ENCODE measurements at places on chromosomes 2 and 18.

DNA sequence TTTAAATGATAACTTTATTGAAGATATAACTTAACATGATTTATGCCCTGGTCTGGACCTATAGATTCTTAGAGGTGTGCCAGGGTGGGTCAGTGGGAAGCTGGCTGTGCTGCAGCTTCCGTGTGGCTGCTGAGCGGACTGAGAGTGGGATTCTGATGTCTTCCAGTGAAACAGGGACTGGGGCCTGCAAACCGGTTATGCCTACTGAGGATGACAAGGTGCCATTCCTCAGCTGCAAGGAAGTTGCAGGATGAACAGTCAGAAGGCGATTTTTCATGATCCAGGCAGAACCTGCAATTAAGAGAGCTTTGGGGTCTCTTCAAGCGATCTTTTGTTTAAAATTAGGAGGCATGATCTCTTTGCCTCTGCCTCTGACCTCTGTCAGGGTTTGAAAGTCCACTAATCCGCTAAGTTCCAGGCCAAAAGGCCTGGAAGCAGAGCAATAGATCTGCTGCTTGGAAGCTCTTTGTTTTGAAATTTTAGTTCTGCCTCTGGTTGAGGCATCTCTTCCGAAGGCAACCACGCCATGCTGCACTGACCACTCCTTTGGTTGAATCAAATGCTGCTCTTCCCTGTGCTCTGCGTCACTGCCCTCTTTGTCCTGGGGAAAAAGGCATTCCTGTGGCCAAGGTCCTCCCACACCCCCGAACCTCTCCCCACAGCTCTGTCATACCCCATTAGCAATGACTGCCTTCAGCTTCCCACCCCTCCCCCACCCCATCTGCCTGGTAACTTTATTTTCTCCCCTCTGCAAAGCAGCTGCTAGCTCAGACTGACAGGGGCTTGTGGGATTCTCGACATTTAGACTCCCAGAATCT lies 2.0 kb downstream of the TMEM169 start:
- DNase-seq: no peak

DNA sequence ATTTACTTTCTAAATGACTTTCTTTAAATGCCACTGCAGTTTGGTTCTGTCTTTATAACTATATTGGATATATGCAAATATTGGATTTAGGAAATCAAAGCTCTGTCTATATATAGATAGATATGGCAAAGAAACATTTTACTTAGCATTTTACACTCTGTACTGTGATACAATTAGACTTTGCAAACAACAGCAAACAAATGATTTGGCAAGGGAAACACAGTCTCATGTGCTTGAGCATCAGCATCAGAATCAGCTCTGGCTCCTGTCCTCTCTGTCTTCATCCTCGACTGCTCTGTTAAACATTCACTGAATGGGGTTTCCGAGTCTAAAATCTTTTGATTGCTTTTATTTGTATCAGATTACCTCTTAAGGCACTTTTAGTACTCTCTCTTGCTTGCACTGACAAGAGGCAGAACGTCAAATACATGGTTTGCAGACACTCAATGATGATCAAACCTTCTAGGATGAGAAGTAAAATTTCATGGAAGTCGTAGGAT lies 176.8 kb upstream of the LRP1B start:
- no peak for DNase-seq

DNA sequence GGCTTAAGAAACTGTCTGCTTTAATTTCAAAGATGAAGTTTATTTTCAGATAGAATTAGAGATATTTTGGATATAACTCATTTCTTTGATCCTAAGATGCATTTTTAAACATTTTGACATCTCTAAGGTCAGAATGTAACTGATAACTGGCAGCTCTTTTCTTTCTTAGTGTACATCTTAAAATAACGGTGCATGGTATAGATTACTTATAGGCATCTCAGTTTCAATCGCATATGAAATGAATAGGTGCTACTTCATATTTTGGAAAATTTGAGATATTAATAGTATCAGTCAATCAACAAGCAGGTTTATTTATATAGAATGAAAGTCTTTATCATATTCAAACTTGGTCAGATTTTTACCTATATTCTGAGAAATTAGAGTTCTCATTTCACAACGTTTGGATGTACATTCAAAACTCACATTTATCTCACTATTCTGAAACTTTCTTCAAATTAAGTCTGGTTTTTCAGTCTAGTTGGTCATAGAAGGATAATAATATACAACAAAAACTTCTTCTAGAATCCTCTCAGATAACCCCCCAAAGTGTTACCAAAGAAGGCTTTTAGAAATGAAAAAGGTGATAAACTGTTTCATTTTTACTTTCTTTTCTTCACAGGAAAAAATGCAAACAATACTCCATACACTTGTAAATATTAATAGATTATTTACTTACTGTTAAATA lies 122.8 kb upstream of the WDSUB1 start:
- no peak for DNase-seq

- no peak for DNase-seq
Observed at GRCh38 chr2:95289253-95289652, 7.9 kb upstream of the KCNIP3 start.

DNA sequence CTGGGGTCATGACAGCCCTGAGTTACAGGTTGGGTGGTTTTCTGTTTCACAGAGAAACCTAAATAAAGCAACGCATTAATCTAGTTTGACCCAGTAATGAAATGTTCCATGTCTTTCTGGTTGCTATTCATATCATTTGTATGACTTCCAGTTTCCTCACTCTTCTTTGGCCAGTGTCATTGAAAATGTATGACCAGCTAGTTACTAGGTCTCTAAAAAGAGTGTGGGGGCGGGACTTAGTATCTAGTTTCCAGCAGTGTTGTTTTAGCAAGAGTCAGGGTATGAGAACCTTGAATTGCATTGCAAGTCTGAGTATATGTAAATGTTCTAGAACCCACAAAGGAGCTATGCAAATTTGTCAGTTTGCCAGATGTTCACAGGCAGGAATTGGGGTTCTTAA lies 47.7 kb downstream of the SLC9A2 start:
- DNase-seq: no peak

- no peak for DNase-seq
Observed at GRCh38 chr2:119536211-119536610, 8.0 kb upstream of the CFAP221 start.

- no peak for DNase-seq
Observed at GRCh38 chr2:83901317-83901716, 557.8 kb downstream of the SUCLG1 start.

- no peak for DNase-seq
Observed at GRCh38 chr2:190410166-190410565, 2.0 kb downstream of the MFSD6 start.

- no peak for DNase-seq
Observed at GRCh38 chr2:160534996-160535395, 41.4 kb upstream of the RBMS1 start.

DNA sequence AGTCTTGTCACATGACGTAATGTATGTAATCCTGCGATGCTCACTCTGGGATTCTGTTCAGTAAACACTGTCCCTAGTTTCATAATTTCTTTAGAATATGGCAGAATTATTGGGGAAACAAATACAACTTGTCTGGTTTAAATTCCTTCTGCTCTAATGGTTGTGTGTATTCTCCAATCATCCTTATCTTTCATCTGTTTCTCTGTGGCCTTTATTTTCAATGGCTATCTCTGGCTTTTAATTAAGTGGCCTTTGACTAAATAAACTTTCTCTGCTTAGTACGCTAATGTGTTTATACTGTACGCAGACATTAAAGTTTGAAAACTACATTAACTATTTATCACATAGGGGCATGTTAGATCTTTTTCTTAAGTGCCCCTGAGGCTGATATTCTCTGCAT lies 40.9 kb downstream of the CDH7 start:
- DNase-seq: no peak

DNA sequence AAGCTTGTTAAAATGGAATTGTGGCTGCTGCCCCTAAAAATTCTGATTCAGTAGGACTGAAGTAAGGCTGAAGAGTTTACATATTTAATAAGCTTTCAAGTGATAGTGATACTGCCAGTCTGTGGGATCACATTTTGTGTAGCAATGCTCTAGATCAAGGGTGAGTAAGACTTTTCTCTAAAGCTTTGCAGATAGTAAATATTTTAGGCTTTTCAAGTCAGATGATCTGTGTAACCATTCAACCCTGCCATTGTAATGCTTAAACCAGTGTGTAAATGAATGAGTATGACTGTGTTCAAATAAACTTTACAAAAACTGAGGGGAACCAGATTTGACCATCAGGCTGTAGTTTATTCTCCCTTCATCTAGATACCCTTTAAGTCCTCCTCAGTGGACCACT lies 92.7 kb downstream of the PIK3C3 start:
- no peak for DNase-seq

- no peak for DNase-seq
Observed at GRCh38 chr2:60961457-60961856, 56.1 kb upstream of the PEX13 start.

- peak; percentile 18 for DNase-seq
Observed at GRCh38 chr2:157420771-157421323, 23.0 kb downstream of the CYTIP start.

DNA sequence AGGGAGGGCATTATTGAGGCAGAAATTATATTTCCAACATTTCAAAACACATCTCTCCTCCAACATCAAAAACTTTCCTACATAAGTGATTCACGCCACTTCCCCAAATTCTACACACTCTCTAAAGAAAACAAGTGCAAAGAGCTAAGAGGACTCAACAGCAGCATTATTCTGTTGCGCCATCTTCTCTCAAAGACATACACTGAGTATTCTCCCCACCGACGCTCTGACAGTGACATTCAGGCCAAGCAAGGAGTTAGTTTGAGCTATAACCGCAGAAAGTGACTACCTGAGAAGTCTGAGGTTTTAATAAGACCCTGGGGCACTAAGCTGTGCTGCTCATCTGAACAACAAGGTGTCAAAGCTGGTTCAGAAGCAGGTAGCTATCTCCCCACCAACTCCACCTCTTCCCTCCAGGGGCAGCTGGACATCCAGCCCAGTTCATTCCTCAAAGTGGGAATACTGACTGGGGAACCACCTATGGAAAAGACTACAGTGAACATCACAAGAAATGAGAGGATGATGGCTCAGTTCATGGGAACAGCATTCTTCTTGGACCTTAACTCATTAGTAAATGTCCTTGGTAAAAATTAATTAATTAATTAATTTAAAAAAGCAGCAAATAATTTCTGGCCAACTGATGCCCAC lies 309.5 kb upstream of the CCDC68 start:
- no peak for DNase-seq

- no peak for DNase-seq
Observed at GRCh38 chr2:10579876-10580514, 109.8 kb downstream of the NOL10 start.

DNA sequence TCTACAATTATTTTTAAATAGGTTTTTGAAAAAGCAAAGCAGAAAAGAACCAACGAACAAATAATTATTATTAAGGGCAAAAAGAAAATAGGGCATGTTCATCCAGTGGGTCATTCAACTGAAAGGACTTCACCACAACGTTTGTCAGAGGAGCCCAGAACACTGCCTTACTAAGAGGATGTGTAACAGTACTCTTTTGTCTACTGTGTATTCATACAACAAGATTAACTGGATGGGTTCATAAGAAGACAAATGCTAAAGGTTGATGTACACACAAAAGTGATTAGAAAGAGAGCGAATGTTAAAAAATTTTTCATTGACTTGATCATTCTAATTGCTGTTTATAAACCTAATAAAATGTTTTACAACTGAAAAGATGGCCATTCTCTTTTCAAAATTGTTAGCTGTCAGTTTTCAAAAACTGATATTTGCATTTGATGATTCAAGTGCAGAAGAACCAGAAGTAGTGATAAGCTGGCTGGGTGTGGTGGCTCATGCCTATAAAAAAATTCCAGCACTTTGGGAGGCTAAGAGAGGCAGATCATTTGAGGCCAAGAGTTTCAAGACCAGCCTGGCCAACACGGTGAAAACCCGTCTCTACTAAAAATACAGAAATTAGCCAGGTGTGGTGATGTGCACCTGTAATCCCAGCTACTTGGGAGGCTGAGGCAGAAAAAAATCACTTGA lies 33.1 kb downstream of the MGAT4A start:
- DNase-seq: no peak

DNA sequence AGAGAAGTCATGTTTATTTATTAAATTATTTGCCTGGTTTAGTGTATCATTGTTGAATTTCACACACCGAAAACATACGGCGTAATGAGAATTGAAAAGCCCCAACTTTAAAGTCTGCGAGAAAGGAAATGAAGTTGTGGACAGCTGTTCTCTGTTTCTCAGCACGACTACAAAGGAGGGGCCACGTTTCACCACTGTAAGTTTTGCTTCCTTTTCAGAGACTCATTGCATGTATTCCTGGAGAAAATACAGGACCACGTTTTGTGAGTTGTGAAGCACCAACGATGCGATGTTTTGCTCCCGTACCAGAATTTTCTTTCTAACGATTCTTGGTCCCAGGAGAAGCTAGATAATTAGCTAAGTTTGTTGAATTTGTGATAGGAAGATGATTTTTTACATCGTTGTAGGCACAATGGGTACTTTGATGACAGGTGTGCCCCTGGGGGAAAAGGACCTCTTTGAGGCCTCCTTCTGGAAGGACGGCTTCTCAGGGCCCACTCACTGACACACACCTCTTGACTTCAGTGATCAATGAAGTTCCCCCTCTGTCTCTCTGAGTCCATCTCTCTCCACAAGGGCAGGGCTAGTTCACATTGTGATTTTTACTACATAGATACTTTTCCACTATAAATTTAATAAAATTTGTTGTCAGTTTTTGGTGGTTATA lies 23.7 kb upstream of the ACKR3 start:
- no peak for DNase-seq

GRCh38 chr2:40431600-40431955 lies 20.3 kb downstream of the SLC8A1 start:
- DNase-seq: peak; percentile 58

DNA sequence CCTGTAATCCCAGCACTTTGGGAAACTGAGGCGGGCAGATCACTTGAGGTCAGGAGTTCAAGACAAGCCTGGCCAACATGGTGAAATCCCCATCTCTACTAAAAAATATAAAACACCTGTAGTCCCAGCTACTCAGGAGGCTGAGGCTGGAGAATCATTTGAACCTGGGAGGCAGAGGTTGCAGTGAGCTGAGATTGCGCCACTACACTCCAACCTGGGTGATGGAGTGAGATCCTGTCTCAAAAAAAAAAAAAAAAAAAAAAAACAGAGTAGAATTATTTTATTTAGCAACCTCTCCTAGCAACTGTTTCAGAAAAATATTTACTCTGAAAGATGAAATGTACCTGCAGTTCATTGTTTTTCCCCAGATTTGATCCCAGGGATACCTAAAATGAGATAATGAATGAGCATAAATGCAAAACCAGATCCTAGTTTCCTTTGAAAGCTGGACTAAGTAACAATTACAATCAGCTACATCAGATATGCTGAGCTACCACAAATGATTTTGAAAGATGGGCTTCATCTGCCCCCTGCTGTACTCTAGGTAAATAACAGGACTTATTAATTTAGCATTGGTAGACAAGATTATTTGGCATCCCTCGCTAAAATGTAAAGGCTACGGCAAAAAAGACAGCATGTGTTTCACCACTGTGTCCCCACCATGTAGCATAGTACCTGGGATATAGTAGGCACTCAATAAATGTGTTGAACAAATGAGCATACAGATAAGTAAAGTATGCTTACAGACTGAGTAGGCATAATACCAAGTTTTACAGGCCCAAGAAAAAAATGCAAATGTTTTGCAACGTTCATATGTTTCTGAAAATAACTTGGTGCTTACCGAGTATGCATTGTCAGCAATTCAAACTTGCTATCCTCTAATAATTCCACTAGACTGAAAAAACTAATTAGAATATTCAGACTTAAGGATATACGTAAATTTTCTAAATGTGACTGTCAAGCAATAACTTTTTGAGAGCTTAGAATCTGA lies 102.5 kb downstream of the ATL2 start:
- DNase-seq: peak; percentile 73
